ENCODE measurements at places on chromosomes 16 and 17.
A peak's percentile ranks its signal among the peaks of the same experiment; 100 is the strongest.

- no peak for DNase-seq
Measured at GRCh38 chr16:78629173-78629572, 529.7 kb downstream of the WWOX start.

DNA sequence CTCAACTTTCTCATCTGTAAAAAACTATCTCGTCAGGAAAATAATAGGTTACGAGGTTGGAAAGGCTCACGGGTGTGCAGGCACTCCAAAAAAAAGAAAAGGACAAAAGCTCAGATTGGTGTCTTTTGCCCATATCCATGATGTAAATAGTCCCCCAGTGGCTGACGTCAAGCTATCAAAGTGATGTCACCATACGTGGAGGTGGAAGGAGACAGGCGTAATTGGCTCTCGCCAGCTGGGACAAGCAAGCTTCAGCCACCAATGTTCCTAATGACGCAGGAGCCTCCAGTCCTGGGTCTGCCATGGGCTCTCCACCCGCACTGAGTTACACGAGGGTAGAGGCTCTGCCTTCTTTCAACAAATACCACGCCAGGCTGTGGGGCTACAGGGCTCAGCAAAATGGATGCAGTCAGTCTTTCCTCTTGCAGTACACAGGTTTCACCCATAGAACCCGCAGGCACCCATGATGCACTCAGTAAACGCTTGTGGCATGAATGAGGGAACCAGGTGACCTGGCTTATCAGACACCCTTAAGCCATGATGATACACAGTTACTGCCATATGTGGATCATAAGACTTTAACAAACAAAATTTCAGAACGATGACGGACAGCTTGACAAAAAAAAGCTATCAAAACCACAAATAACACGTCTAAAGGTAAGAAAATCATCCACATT lies 50.5 kb downstream of the COTL1 start:
- DNase-seq: no peak

DNA sequence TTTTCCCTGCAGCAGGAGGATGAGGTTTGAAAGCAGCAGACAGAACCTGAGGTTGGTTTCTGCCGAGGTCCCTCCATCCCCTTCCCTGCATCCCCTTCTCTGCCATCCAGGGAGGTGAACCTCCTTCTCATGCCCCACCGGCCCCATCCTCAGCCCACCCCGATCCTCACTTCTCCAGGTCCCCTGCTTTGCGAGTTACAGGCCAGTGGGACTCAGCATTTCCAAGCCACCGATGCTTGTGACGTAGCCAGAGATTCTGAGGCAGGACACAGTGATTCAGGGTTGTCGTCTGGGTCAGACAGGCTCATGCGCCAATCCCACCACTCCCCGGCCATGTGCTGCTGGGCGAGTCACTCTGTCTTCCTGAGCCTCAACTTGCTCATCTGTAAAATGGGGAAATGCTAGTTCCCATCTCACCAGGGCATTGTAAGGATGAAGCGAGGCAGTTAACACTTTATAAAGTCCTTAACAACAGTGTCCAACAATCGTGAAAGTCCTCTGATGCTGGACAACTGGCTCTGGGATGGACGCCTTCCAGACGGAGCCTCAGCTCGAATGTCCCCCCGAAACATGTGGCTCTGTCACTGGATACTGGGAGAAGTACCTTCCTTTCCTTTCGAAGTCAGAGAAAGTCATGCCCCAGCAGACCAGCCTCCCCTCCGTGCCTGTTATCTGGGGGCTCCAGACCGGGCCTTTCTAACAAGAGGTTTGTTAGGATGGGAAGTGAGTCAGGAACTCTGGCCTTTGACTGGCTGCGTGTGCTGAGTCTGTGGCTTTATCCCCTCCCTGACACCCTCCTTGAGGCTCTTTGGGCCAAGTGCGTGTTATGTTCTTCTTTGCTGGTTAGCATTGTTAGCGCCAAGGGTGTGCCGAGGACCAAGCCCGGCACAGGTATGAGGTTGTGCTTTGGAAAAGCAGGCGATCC lies 21.9 kb downstream of the SEC14L5 start:
- DNase-seq: no peak

GRCh38 chr17:61837175-61838051 lies 25.9 kb downstream of the BRIP1 start:
- peak; percentile 35 for DNase-seq

GRCh38 chr17:69050999-69051775 lies 9.5 kb downstream of the ABCA9 start:
- DNase-seq: no peak

DNA sequence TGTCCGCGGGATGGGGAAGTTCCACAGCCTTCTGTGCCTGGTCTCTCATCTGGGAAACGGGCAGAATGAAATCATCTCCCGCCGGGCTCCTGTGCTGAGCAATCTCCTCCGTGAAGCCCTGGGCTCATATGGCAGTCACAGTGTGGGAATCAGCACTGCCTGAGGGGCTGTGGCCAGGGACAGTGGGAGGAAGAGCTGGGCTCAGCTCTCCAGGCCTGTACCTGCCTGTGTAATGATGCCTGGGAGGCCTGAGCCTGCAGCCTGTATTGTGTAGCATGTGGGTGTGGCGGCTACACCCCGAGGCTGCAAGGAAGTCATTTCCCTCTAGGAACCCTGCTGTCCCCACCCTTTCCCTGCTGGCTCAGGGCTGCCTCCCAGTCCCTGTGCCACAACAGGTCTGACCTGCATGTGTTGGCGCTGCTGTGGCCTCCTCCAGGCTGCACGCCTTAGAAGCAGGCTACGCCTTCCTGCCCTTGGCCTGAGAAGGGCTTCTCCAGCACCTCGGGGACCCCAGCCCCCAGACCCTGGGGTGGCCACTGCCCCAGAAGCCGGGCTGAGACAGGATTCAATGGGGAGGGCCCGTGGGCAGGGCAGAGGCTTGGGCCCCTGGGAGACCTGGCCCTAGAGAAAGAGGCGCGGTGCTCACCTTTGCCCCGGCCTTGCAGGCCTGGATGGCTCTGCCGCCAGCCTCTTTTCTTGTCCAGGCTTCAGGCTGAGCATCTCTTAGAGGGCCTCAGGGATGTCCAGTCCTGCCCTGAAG lies 2.1 kb downstream of the ITGB4 start:
- DNase-seq: no peak

DNA sequence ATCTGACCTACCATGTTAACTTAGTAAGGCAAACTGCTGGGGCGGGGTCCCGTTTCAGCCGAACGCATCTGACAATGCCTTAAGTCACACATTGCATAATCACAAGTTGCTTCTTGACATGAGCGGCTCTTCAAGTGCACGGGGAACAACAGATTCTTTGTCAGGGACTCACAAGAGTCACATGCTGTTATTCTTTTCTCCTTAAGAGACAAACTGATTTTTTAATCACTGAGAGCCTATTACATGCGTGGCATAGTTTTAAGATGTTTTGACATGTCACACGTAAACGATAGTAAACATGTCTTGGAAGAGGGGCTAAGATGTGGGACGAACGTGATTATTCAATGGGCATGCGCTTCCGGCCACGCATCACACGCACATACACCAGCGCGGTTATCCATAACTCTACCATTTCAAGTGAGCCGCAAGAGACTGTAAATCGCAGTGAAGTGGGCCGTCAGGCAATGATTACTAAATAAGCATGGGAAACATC lies 63.4 kb downstream of the ADCY9 start:
- DNase-seq: no peak

DNA sequence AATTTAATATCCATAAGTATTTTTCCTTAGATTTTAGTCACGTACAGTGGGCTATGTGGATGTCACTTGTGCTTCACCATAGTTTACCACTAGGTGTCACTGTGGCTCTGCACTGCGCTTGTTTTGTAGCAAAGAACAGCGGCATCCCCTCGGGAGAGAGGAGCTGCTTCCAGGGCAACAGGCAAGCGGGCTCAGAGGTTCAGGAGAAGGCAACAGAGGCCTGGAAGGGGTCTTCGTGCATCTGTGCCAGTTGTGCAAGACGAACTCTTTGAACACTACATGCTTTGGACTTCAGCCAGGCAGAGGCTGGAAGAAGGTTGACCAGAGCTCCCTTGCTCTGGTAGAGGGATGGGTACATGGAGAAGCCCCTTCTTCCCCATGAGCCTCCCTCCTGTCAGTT lies 20.6 kb downstream of the CYB561 start:
- DNase-seq: peak; percentile 69

DNA sequence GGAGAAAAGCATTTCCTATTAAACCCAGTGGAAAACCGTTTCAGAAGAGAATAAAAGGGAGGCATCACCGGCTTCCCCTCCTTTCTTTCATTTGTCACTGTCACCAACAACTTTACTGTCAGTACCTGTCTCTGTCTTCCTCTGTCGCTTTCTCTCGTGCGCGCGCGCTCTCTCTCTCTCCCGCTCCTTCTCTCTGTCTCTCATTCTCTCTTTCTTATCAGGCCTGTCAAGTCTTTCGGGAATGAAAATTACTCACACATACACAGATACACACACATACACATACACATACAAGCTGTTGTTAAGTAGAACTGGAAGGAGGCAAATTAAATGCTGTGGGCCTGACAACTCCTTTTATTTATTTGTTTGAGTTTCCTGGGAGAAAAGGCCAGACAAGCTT lies 17.6 kb downstream of the MYOCD start:
- no peak for DNase-seq

DNA sequence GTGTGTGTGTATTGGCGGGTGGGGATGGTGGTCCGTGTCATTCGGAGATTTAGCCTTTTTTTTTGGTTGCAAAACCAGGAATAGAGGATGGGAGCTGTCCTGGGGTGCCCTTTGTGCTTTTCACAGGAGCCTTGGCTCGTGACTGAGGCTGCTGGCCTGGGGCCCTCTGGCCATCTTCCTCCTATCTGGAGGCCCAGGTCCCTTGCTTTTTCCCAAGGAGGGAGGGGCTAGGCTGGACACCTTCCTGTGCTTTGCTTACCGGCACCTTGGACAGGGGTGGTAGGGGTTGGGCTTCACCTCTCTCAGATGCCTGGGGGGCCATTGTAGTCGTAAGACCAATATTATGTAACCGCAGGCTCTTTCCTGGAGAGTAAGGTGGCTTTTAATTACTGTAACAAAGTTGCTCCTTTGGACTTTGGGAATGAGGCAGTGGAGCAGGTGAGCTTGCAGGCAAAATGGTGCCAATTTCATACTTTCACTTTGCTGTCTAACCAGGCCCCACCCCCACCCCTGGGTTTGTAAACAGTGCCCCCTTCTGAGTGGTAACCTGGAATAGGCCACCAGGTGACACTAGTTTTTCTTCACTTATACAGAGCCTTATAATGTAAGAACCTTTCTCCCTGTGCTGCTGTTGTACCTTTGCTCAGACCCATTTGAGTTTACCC lies 1.2 kb downstream of the DYNLL2 start:
- peak; percentile 31 for DNase-seq

DNA sequence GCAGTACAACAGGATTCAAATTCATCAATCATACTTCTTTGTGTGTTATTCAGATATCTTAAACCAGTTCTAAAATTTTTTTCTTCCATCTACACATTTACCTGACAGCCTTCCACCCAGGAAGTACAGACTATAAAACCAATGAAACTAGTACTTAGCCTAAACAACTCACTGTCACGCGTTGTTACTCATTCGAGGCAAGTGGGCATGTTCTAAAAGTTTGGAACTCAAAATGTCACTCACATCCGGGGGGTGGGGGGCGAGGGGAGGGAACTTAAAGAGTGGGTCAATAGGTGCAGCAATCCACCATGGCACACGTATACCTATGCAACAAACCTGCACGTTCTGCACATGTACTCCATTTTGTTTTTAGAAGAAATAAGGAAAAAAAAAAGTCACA lies 90.4 kb upstream of the PLEKHM1 start:
- DNase-seq: no peak

GRCh38 chr17:73359352-73359751 lies 47.6 kb upstream of the CDC42EP4 start:
- no peak for DNase-seq

DNA sequence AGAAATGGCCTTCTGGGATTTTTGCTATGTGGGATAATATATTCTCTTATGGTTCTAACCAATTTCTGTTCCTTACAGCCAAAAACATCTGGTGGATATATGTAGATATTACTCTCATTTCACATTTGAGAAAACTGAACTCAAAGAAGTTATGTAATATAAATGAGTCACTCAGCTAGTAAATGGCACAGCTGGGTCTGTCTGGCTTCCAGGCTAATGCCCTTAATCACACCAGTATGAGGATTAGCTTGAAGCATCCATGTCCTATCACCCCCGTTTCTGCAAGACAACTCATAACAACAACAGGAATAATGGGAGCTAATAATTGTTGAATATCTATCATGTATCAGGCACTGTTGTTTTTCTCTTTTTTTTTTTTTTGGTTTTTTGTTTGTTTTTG lies 34.4 kb upstream of the USP7 start:
- no peak for DNase-seq

DNA sequence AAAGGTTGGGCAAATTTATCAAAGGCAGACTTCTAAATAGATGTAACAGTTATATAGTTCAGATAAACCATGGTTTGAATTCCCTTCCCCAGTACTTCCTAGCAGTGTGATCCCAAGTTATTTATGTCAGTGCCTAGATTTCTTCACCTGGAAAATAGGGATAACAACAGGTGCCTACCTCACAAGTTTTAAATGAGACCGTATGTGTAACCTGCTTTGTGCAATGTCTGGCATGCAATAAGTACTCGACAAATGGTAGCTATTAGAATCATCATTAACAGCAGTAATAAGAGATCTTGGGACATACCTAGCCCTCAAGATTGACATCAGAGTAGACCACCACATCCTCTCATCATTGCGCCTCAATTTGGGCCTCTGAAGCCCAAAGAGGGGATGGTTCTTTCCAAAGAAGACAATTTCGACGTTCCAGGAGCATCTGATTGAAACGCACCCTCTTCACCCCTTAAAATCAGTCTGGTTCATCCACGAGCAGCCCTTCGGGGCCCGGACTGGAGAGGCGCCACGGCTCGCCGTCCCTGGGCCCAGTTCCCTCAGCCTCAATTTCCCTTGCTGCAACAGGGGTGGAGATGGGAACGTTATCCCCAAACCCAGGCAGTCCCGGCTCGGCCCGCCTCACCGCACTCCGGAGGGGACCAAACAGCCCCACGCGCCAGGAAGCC lies 541 bp downstream of the ACACA start:
- no peak for DNase-seq

DNA sequence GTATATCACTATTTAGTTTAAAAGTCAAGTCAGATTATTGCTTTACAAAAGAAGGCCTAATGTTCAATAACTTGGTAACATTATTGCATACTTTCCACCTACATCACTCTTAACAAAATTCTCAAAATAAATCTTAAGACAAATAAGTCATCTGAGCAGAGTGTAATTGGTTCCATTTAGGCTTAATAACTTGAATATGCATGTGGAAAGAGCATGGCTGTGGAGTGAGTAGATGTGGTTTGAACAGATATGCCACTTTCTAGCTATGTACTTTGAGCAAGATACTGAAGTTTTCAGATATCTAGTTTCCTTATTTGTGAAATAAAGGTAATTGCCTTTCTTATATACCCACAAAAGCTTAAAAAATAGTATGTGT lies 6.7 kb upstream of the EVI2A start:
- no peak for DNase-seq
